Amniotic stem cell (primary cell): ENCODE measurements at places on chromosomes 1 and 21.

DNA sequence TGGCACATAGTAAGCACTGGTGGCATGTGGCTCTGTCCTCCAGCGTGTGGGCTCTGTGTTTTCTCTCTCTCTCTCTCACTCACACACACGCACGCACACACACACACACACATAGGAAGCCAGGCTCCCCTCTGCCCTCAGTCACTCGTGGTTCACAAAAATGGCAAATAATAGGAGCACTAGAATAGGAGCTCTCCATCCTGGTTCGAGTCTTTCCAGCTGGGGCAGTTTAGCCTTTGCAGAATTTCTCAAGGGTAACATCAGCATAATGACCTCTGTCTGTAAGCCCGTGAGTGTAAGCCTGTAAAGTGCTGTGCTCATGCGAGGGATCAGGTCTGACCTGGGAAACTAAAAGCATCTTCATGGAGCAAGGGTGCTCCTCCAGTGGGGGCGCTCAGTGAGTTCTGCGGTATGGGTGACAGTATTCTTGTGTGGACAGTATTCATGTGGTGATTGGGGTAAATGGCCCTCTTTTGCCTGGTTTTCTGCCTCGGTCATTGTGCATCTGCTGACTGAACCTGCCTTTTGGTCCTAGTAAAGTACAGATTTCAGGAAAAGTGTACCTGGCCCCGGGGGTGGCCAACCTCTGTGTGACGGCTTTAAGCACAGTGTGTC, 842 bp upstream of the ZC3H12A start:
- no peak for DNase-seq

DNA sequence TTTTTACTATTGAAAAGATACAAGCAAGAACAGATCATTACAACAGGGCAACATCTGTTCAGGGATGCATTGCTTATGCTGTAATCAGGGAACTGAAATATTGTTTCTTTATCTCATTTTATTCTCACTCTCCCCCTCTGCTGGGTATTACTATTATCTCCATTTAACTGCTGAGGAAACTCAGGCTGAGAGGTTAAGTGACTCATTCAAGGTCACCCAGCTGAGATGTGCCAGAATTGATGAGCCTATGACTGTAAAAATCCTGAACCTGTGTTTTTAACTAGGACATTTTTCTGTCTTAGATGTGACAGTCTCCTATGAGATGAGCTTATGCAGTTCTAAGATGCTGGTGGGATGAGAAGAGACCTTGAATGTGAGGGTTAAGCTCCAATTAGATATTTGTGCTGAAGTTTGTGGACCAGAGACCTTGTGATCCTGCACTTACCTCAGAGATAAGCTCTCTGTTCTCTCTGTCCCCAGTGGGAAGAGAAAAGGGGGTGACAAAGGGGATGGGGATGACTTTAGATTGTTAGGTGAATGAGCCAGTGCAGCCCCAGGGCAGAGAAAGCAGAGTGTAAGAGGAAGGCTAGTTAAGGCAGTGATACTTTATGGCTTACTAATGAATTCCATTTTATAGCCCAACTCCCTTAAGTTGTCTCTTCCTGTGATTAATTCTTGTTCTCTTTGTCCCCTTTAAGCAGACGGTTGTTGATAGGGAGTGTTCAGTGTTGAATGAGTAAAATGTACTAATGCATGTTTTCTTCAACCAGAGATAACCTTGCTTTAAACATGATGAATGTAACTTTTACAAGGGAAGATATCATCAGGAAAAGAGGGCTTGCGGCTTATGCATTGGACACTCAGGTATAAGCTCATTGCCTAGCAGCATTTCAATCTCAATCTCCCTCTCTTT, 111.4 kb downstream of the HLX start:
- peak; percentile 43 for DNase-seq

- no peak for DNase-seq
Observed at GRCh38 chr1:163535807-163536206, 214.1 kb downstream of the NUF2 start.

GRCh38 chr21:35007348-35007747, 41.8 kb downstream of the RUNX1 start:
- no peak for DNase-seq

- DNase-seq = no peak
Observed at GRCh38 chr1:10415211-10415930, 14.9 kb upstream of the CENPS start.

DNA sequence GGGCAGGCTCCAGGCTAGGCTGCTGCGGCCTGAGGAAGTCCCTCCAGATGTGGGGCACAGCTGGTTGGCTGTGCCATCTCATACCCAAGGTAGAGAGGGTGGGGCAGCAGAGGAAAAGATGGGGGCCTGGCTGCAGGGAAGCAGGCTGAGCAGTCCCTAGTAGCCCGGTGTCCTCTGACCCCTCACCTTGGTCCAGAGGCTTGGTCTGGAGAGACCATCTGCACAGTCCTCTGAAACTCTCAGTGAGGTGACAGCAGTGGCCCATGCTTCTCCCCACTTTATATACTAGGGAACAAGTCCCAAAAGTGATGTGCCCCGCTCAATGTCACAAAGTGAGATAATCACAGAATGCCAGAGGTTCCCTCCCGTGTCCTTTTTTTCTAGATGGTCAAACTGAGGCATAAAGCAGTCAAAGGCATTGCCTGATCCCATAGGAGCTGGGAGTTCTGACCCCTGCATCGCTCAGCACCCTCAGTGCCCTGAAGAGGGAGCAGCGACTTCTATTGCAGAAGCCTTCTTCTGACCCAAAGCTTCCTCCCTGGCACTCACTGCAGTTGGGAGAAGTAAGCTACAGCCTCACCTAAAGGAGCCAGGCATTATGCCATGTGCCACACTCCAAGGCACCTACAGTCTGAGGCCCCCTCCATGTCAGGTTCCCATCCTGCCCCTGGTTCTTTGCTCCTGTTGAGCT, 45.5 kb downstream of the TRABD2B start:
- no peak for DNase-seq

GRCh38 chr1:3453891-3454810, at the start of gene ARHGEF16:
Gene ARHGEF16 (plus strand): TSS chr1:3454665. CDS start chr1:3463085, 8,420 bp downstream.
- no peak for DNase-seq

DNA sequence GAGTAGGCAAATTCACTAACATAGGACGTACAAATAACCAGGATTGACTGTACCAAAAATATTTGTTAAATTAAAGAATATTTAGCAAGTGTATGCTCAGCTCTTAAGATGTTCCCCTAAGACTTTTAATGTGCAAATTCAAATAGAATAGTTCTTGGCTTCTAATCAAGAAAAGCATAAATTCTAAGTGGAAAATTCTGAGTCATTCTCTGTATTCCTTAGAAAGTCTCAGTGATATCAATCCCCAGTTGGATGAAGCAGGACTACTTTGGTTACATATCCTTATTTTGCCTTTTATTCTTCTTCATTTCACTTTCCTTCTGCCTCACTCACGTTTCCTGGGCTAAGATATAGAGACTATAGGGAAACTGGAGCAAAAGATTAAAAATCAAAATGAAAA, 130.2 kb downstream of the IFI44 start:
- DNase-seq = peak; percentile 17

GRCh38 chr1:2452201-2452931, 23.7 kb upstream of the PLCH2 start:
- DNase-seq = no peak

- DNase-seq = no peak
Observed at GRCh38 chr1:40264354-40264781, 6.3 kb downstream of the ZMPSTE24 start.

GRCh38 chr1:37037690-37038089, 3.4 kb upstream of the GRIK3 start:
- DNase-seq = no peak

GRCh38 chr1:85315789-85316188, 39.4 kb upstream of the BCL10 start:
- DNase-seq = no peak

DNA sequence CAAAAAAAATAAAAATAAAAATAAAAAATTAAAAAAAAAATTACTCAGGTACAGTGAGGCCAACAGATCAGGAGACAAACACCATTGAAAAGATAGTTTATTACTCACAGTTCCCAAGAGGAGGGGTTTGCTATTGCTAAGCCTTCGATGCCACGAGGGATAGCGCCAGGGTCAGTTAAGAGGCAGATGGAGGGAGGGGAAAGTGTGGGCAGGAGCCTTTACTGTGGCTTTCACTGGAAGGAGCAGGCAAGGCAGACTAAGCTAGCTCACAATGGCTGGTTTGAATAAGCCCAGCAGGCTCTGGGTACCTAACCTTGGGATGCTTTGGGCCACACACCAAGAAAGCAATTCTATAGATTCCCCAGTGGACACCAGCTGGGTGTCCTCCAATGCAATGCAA, 12.7 kb upstream of the RNF187 start:
- no peak for DNase-seq

GRCh38 chr1:20100632-20101355, 18.5 kb downstream of the PLA2G2D start:
- no peak for DNase-seq

GRCh38 chr21:31656199-31657095, 3.0 kb upstream of the SOD1 start:
- DNase-seq = no peak

- DNase-seq = no peak
Observed at GRCh38 chr1:63704443-63704842, 69.4 kb upstream of the ROR1 start.

GRCh38 chr21:41479686-41480085, 28.3 kb downstream of the TMPRSS2 start:
- no peak for DNase-seq

- DNase-seq = no peak
Observed at GRCh38 chr1:236302941-236303340, 21.2 kb upstream of the ERO1B start.

GRCh38 chr1:86218859-86219258, 62.3 kb upstream of the COL24A1 start:
- DNase-seq = no peak

- DNase-seq = no peak
Observed at GRCh38 chr1:12314333-12314903, 84.6 kb downstream of the VPS13D start.

GRCh38 chr1:222068937-222069336, 327.0 kb upstream of the DUSP10 start:
- no peak for DNase-seq

DNA sequence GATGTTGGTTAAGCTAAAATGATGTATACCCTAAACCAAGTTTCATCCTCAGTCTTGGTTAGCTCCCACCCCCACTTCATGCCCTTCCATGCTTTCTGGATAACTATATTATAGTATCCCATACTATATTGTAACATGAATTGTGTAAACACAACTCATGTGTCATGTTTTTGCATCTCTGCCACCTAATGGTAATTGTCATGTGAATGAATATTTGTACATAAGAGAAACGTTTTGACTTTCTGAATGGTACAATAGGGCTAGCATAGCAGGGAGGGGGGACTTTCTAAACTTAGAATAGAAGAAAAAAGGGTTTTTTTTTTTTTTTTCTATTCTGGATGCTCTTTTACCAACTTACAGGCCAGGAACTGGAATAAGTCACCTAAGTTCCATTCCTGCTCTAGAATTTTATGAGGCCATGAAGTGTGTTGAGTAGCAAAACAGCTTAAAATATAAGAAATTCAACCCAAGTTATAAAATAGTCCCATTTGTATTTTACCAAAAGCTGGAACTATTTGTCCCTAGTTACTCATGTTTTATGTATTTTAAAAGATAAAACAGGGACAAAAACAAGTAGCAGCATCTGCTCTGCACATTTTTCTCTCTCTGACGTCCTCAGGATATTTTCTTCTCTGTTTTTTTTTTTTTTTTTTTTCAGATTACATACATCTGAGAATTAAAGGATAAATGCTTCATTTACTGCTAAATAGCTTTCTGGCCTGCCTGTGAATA, 77.4 kb downstream of the HLX start:
- no peak for DNase-seq
